Stimulated activated CD4-positive, alpha-beta T cell treated with anti-CD3 and anti-CD28 coated beads, Interleukin-1b, Interleukin-23, amount 100 ng/mL, for 48 hours (primary cell): ENCODE measurements at places on chromosomes 11 and 22.

- DNase-seq: peak; percentile 44
These were observed 732 bp upstream of the SORL1 start for GRCh38 chr11:121451178-121451985.

GRCh38 chr11:2450321-2451041, 5.7 kb downstream of the KCNQ1 start:
- no peak for DNase-seq

GRCh38 chr22:27799827-27800249, 1.7 kb downstream of the MN1 start:
- DNase-seq: no peak

DNA sequence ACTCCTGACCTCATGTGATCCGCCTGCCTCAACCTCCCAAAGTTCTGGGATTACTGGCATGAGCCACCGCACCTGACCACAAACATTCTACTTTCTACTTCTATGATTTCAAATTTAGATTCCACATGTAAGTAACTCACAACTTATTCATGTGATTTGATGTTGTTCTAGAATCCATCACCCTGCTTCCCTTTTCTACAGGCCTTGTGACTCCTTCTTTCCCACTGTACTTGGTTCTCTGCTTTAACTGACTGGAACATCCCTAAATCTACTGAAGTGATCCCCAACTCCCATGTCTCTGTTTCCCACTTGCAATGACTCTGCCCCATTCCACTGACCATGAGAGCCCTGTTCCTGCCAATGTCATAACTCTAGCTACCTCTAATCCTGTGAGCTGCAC, 25.7 kb upstream of the MRPL17 start:
- DNase-seq: no peak

- DNase-seq: no peak
These were observed 52.4 kb downstream of the LARGE2 start for GRCh38 chr11:45974806-45975205.

- DNase-seq: no peak
These were observed 17.8 kb upstream of the KCNJ11 start for GRCh38 chr11:17406082-17406817.

DNA sequence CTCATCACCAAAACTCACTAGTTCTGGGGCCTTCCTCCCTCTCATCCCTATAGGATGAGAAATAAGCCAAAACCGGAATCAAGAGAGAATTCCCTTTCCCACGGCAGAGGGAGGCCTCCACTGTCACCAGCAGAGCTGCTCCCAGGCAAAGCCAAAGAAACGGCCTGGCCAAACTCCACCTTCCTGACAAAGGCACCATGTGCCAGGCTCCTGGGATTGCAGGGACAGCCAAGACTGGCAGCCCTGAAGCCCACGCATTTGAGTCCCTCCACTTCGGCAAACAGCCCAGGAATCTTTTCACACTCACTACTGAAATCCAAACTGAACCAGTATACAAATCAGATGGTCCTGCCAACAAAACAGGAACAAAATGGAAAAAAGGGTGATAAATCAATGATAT, 6.1 kb downstream of the SMCO4 start:
- no peak for DNase-seq

DNA sequence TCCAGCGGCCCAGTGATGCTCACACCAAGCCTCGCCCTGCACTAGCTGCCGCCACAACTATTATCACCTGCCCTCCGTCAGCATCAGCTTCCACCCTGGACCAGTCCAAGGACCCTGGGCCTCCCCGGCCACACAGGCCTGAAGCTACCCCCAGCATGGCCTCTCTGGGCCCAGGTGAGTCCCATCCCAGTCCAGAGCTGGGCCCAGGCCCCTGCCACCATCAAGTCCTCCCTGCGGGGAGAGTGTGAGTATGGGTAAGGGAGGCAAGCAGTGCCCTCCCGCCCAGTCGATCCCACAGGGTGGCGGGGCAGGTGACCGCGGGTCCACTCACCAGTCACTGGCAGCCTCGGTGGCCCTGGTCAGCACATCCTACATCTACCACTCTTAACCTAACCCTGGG, 9.5 kb upstream of the SUSD2 start:
- DNase-seq: no peak

- no peak for DNase-seq
These were observed 80.5 kb upstream of the WNT7B start for GRCh38 chr22:46057246-46058090.

- DNase-seq: no peak
These were observed 19.0 kb upstream of the STK33 start for GRCh38 chr11:8613036-8613435.

GRCh38 chr11:85062659-85063058, 564.5 kb downstream of the DLG2 start:
- no peak for DNase-seq

DNA sequence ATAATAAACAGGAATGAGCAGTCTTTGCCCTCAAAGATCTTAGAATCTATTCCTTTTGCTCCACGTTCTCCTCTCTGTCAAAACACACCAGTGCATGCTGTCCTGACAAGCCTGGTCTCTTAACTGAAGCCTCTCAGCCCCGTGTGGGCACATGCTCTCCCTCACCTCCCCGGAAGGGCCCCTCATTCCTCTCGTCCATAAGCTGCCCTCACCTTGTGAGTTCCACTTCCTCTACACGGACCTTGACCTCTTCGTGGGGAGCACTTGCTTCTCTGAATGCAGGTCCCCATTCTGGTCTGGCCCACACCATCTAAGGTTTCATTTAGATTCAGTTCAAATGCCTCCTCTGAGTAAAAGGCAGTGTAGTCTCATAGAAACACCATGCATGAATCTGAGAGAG, 412.3 kb upstream of the SYN3 start:
- DNase-seq: no peak

DNA sequence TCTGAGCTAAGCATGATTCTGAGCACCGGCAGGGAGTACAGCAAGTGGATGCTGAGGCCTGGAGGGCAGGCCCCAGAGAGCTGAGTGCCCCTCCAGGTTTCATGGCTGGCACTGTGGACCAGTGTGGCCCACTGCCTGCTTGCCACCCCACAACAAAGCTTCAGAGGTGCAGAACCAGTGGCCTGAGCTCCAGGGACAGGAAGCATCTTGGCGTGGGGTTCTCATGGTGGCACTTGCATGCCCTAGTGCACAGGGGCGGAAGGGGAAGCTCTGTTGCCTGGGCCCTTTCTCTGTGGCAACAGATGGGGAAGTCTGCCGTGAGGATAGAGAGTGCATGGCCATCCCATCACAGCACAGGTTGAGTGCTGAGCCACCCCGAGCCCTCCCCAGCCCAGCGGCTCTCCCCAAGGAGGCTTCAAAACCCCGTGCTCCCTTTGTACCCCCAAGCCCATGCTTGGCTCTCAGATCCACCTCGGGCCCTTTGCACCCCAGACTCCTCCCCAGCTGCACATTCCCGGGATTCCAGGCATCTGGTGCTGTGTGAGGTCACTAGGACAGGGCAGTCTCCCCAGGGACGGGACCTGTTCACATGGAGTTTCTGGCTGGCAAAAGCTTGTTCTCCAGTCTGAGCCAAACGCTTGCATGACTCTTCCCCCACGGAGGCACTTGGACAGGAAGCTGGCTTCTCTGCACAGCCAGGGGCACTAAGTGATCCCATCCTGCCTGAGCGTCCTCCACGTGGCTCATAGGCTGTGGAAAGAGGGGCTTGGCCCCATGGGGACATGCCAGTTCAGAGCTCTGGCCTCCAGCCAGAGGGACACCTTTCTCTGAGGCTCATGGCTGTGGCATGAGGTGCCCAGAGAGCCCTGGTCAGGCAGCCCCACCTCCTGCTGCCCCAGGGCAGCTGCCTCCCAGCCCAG, 4.2 kb downstream of the SLC25A1 start:
- DNase-seq: no peak

DNA sequence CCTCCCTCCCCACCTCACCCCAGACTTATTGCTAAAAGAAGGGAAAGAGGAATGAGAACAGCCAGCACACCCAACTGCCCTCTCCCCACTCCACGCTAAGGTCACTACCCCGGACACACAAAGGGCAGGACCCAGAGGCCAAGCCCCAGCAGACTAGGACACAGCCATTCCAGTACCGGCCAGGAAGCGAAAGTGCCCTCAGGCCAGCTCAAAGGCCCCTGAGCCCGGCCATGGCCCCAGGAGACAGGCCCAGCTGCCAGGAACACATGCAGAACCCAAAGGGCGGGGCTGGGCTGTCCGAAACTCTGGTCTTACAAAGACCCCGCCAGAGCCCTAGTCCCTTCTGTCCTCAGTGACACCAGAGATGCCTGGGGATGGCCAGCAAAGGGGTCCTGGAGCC, 5.5 kb downstream of the RCOR2 start:
- no peak for DNase-seq

DNA sequence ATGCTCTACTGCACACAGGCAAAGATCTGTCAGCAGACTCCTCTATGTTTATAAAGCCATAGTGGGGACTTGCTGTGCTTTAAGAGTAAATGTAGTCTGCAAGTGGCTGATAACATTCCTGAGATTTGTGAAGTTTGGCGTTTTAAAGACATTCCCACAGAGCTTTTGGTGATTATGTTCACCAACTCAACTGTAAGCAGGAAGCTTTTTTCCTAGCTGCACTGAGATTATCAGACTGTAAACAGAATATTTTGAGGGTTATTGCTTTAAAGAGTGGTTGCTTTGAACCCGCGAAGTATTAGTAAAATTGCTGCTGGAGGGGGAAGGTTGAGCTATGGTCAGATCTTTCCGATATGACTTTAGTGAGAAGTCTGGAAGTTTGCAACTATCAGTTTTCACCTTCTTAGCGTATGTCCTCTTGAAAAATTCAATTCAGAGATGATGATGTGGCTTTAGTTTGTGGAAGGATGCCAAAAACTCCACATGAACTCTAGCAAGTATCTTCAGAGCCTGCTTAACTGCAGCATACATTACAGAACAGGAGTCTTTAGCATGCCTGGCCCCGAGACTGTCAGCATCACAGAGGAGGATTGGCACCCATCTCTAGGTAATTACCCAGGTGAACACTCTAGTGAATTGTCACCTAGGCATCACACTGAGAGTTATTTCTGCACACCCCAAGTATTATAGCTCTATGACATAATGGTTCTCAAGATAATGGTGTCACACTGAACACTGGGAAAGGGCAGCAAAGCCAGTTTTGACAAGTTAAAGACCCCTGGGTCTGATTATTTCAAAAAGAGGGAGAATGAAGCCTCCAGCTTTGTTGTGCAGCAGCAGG, 89.9 kb downstream of the MTNR1B start:
- no peak for DNase-seq

- no peak for DNase-seq
These were observed 83.5 kb downstream of the BDNF start for GRCh38 chr11:27616711-27617110.

DNA sequence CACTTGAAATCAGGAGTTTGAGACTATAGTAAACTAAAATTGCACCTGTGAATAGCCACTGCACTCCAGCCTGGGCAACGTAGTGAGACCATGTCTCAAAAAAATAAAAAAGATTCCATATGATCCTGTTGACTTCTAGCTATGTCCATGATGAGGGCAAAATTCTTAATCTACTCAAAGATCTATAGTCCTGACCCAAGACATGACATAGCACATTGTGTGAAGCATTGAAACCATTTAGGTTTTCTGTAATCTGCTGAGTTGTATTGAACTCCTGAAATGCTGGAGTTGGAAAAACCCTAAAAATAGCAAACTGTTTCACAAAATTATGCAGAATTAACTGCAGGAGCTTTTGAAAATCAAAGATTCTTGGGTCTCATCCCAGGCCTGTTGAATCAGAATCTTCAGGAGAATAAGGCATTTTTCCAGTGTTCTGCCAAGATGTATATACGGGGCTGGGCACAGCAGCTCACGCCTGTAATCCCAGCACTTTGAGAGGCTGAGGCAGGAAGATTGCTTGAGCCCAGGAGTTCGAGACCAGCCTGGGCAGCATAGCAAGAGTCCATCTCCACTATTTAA, 29.8 kb upstream of the LDHA start:
- DNase-seq: no peak

DNA sequence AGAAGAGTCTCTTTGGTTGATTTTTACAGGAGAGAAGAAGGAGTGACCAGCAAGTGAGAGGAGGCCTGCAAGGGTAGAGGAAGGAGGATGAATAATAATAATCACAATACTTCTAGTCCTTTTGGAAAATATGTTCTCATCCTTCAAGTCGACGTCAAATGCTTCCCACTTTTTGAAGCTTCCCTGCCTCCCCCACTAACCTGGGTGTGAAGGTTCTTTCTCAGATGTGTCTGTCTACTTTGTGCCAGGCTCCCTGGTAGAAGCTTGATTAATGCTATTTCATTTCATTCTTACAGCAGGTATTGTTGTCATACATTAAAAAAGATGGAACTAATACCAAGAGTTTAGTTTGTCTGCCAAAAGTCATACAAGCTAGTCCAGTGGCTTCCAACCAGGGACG, 17.1 kb downstream of the TENM4 start:
- no peak for DNase-seq

DNA sequence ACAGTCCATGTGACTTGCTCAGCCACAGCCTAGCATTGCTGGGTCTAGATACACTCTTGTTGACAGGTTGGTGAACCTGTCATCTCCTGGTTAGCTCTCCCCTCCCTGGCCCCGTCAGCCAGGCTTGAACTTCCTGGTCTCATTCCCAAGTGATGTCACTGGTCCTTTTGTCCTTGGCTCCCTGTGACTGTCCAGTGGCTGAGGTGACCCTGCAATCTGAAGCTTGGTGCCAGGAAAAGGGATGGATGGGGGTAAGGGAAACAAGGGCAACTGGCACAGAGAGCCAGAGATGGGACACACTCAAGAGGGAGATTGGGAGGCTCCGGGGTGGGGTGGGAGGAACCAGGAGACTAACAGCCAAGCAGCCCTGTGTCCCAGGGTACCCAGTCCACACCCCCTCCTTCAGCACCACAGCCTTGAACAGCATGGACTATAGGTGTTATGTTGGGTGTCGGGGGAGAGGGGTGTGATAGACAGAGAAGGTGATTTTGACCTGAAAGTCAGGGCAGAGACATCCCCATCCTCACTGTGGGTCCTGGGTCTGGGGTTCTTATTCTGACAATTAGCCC, 63.8 kb upstream of the THY1 start:
- DNase-seq: no peak

DNA sequence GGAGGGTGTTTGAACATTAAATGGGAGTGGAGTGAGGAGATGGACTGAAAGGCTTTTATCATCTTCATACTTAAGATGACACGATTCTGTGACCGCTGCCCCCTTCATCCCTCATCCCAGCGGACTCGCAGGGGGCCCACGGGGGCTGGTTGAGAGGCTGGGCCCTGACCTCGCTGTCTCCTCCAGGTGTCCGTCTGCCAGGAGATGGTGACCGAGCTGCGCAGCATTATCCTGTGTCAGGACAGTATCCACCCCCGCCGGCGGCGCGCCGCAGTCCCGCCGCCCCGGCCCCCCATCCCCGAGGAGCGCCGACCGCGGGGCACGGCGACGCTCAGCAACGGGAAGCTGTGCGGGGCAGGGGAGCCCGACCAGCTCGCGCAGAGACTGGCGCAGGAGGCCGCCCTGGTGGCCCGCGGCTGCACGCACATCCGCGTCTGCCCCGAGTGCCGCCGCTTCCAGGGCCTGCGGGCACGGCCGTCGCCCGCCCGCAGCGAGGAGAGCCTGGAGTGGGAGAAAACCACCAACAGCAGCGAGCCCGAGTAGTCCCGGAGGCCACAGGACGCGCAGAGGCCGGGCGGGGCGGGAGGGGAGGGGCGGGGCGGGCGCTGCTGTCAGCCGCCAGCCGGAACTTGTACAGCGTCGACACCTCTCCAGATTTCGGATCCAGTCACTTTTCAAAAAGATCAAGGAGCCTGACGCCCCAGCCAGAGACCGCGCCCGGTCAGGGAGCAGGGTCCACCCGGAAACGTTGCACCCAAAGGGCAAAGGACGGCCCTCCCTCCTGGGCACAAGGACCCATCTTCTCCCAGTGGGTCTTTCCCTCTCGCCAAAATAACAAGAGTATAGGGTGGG, 38.0 kb upstream of the TBCEL start:
- peak; percentile 21 for DNase-seq

- DNase-seq: no peak
These were observed 12.4 kb upstream of the ETS1 start for GRCh38 chr11:128599729-128600128.

- no peak for DNase-seq
These were observed 27.1 kb downstream of the CWF19L2 start for GRCh38 chr11:107430525-107430924.
